ENCODE measurements at places on chromosomes 6 and 20. TPM values are rescaled to one million over a fixed set of nuclear protein-coding genes. Genes with fewer than 3 reads are reported as not detected.

DNA sequence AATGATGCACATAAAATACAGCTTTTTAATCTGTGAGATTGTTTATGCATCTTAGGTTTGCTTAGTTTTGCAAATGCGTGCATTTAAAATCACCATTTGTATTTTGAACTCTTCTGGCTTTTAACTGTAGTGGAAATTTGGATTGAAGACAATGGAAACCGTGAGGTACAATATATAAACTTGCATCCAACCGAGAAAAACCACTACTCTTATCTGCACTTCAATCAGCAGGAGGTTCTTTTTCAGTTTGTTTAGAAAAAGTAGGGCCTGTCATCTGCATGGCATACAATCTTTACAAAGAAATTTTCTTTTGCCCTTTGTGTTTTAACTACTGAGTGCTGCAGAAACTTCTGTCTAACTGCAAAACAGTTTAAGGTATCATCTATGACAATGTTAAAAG lies 132.8 kb downstream of the LAMA2 start:
- DNase-seq, result no peak
- no peaks in the 10 kb centered on the region for H3K27me3 ChIP-seq
- H3K4me1 ChIP-seq, result no peaks in the 10 kb centered on the region

DNA sequence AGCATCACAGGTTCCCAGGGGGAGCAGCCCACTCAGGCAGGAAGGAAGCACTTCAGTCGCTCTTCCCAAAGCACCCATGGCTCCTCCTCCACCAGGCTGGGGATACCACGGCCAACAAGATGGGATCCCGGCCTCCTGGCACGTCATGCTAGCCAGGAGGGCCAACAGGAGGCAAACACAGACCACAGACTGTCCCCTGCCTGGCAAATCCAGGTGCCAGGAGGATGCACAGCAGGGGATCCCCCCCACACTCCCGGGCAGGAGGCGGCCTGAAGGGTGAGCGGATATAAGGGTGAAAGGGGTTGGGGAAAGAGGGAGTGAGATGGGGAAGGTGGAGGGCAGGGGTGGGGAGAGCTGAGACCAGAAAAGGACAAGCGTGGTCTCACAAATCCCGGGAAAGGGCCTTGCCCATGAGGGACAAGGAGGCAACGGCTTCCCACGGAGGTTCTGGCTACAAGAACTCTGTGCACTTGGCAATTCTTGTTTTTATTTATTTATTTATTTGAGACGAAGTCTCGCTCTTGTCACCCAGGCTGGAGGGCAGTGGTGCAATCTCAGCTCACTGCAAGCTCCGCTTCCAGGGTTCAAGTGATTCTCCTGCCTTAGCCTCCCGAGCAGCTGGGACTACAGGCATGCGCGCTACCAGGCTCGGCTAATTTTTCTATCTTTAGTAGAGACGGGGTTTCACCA lies 7.2 kb downstream of the PXDC1 start:
- H3K4me3 ChIP-seq, result no peak overlapping the region
- H3K27ac ChIP-seq, result no peak overlapping the region
- H3K4me1 ChIP-seq, result peaks cover 9% of the 10 kb centered on the region

DNA sequence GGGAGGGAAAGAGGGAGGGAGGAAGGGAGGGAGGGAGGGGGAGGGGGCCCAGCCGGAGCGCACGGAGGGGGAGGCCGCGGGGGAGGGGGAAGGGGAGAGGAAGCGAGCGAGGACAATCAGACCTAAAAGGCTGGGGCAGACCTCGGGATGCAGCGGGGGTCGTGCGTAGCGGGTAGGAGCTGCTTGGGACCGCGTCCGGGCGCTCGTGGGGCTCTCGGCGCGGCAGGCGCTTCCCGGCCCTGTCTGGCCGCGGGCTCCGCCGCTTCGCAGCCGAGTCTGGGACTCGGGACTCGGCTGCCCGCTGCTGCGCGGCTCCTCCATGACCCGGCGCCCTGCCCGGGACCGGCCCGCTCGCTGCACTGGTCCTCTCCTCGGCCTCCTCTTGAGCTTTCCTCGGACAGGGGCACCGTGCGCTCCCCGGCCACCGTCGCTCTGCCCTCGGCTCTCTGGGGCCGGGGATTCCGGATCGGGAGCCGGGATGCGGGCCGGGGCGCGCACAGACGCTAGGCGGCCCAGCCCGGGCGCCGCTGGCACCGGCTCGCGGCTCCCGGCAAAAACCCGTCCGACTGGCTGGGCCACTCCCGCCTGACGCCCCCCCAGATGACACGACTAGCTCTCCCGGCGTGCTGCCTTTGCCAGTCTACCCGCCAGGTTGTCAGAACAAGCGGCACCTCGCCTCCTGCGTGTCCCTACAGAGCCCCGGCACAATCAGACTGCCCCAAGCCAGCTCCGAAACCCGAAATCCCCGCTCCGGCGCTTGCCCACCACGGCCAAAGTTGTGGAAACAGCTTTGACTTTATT lies 2.2 kb downstream of the TFAP2A start:
- peaks cover 5% of the 10 kb centered on the region for H3K4me1 ChIP-seq
- H3K27me3 ChIP-seq, result peaks cover 100% of the 10 kb centered on the region
- H3K36me3 ChIP-seq, result no peaks in the 10 kb centered on the region
- H3K27ac ChIP-seq, result no peak overlapping the region
- DNase-seq, result no peak

- peaks cover 40% of the 10 kb centered on the region for H3K4me1 ChIP-seq
- H3K27ac ChIP-seq, result peak overlapping the region; percentile 97
- no peaks in the 10 kb centered on the region for H3K27me3 ChIP-seq
- peak overlapping the region; percentile 76 for H3K4me3 ChIP-seq
- peaks cover 3% of the 10 kb centered on the region for H3K36me3 ChIP-seq
Observed at GRCh38 chr6:7542065-7542873, 798 bp downstream of the DSP start.

- H3K36me3 ChIP-seq, result no peaks in the 10 kb centered on the region
- peaks cover 4% of the 10 kb centered on the region for H3K4me1 ChIP-seq
- DNase-seq, result peak; percentile 37
- no peak overlapping the region for H3K27ac ChIP-seq
- no peaks in the 10 kb centered on the region for H3K27me3 ChIP-seq
- no peak overlapping the region for H3K4me3 ChIP-seq
Observed at GRCh38 chr6:12546410-12547002, 170.1 kb upstream of the PHACTR1 start.

The IMPG1 gene
- total RNA-seq, result 0.74 TPM
